RWPE1 (cell line): ENCODE measurements at places on chromosomes 16 and 17.
A peak's percentile ranks its signal among the peaks of the same experiment; 100 is the strongest.

DNA sequence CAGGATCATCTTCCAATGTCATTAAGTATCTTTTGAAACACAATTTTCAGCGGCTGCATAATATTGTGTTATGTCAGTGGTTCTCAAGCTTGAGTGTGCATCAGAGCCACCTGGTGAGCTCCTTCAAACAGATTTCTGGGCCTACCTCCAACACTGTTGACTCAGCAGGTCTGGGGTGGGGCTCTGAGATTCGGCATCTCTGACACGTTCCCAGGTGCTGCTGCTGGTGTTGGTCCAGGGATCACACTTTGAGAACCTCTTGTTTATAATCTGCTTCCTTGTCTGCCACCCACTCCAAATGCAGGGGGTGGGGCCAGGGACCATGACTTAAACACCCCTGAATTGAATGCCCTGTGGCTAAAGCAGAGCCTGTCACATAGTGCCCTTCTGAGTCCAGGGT lies 73.8 kb upstream of the HNF1B start:
- DNase-seq = peak; percentile 87

GRCh38 chr16:64365448-64365931 lies 756.4 kb downstream of the CDH11 start:
- no peak for DNase-seq

- DNase-seq = peak; percentile 65
Measured at GRCh38 chr17:47253541-47254402, at the start of gene ITGB3. Gene ITGB3, plus strand, starts transcription at chr17:47253827. Its CDS starts 35 bp downstream, at chr17:47253862.

GRCh38 chr16:52491216-52491615 lies 55.7 kb downstream of the TOX3 start:
- no peak for DNase-seq

DNA sequence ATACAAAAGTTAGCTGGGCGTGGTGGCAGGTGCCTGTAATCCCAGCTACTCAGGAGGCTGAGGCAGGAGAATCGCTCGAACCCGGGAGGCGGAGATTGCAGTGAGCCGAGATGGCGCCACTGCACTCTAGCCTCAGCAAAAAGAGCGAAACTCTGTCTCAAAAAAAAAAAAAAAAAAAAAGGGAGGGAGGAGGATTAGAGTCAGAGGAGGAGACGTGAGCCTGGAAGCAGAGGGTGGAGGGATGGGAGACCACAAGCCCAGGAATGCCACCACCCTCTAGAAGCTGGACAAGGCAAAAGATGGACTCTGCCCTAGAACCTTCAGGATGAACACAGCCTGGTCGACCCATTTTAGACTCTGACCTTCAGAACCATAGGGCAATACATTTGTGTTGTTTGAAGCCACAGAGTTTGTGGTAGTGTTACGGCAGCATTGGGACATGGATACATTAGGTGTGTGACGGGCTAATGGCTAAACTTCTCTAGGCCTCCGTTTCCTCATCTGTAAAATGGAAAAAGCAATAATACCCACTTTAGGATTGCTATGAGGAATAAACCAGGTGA lies 2.1 kb upstream of the SMIM22 start:
- DNase-seq = no peak

- DNase-seq = no peak
Measured at GRCh38 chr16:84209989-84210388, 19.0 kb downstream of the ADAD2 start.

- DNase-seq = no peak
Measured at GRCh38 chr16:21584817-21585216, 14.6 kb upstream of the METTL9 start.

- no peak for DNase-seq
Measured at GRCh38 chr16:47470810-47471209, 9.7 kb downstream of the PHKB start.

DNA sequence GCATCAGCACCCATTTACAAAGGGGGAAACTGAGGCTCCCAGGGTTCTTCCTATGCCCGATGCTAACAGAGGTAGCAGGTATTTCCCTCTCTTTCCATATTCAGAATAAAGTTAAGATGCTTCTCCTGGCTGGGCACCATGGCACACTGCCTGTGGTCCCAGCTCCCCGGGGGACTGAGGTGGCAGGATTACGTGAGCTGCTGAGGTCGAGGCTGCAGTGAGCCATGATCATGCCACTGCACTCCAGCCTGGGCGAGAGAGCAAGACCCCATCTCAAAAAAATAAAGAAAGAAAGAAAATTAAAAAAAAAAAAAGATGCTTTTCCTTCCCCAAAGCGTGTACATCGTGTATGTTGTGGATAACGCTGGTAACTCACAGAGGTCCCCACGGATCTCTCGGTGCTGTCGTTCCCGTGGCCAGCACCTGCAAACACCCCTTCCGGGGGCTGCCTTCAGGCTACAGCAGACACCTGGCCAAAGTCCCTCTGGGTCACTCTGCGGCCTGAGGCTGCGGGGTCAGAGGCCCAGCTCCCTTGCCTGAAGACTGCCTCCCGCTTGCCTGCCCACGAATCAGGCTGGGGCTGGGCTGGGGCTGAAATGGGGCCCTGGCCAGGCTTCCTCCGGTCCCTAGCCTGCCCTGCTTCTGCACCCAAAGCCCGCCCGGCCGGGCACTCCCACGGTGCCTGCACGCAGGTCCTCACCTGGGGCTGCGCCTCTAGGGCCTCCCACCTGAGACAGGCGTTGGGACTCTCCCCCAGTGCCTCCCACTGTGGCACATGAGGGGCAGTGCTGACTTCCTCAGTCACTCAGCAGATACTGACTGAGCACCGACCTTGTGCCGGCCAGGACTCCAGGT lies 63.1 kb downstream of the ZDHHC7 start:
- DNase-seq = no peak

- no peak for DNase-seq
Measured at GRCh38 chr17:20172376-20172775, 163.2 kb downstream of the SPECC1 start.

DNA sequence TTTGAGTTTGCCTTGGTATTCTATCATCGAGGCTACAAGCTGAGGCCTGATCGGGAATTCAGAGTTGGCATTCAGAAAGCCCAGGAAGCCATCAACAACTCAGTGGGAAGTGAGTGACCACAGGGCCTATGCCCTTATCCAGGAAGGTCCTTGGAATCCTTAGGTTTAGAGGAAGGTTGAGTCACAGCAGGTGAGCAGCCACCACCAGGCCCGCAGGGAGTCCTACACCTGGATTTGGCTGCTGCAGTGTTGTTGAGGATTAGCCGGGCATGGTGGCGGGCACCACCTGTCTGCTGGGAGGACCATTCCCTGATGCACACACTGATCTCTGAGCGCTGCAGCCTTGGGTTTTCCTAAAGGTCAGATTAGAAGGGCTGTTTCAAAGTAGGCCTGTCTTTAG lies 5.2 kb downstream of the ODAD4 start:
- no peak for DNase-seq

- DNase-seq = no peak
Measured at GRCh38 chr17:54840885-54841591, 59.6 kb upstream of the TOM1L1 start.

DNA sequence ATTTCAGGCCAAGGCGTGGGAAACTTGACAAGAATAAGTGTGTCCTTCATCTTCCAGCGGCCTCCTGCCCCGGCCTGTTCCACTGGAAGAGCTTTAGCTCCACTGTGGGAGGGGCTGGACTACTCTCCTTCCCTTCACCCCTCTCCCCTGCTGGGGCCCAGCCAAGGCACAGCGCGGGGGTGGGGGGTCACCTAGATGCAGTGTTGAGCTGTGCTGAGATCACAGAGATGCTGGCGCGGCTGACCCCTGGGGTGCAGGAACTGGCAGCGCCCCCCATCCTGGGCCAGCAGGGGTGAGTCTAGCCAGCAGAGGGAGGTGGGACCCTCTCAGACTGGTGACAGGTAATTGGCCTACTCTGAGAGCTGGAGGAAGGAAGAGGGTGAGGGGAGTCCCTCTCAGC lies 111.8 kb upstream of the LHX1 start:
- DNase-seq = no peak

DNA sequence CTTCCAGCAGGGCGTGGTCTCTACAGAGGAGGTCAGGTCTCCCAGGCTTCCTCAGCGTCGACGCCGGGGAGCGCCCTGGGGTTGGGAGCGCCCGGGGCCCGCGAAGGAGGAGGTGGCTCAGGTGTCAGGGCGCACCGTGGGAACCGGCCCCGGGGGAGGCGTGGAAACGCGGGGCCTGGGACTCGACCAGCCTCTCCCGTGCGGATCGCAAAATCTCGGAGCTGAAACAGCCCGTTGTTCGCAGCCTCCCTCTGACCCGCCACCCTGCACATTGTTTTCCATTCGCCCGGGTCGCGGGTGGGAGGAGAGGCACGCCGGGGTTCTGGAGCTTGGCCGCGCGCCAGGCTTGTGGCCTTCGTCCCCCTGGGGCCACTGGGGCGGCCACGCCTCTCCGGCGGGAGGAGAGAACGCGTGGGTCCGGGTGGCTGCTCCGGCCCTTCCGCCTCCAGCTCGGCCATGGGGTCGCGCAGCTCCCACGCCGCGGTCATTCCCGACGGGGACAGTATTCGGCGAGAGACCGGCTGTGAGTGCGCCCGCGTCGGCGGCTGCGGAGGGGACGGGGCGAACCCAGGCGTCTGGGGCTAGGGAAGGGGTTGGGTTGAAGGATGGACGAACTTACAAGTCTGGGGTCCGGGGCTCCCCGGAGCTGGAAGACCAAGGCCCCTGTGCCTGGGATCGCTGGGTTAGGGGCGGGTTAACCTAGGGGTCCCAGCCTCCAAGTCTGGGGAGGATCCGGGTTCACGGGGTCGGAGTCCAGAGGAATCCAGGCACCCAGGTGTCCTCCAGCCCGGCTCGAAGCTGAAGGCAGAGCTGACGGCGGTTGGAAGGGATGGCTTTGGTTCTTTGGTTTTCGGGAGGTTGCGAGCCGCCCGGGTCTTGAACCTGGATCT lies at the start of gene CHP2:
CHP2 (plus strand) TSS at position 433 of the 890 bp plus-strand sequence; CDS start at position 457, 24 bp downstream.
- peak; percentile 20 for DNase-seq

DNA sequence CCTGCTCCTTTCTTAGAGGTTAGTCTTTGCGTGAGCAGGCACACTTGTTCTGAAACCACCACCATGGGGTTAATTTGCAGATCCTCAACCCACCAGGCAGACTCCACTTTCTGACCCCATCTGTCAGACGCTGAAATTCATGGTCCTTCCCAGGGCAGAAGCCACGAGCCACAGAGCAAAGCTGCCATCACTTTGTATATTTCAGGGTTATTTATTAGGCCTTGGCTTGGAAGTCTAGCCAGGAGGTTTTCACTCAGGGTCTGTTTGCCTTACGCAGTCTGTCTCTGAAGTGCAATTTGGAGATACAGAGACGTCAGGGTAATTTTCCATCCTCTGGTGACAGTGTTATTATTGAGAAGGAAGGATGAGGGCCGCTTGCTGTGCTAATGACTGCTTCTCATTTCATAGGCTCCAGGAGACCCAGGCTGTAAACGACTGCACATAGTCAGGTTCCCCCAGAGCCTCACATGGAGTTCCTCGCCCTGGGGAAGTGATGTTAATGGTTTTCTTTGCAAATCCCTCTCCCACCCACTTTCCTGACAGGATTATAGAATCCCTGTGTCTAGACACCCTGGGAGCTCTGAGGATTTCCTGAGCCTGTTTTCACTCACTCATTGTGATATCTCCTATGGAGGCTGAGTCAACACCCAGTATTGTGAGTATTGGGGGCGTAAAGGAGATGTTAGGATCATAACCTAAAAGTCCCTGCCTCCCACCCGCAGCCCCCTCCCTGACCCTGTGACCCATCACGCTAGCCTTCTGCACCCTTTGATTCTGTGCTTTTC lies 269.0 kb downstream of the ABCC12 start:
- no peak for DNase-seq

DNA sequence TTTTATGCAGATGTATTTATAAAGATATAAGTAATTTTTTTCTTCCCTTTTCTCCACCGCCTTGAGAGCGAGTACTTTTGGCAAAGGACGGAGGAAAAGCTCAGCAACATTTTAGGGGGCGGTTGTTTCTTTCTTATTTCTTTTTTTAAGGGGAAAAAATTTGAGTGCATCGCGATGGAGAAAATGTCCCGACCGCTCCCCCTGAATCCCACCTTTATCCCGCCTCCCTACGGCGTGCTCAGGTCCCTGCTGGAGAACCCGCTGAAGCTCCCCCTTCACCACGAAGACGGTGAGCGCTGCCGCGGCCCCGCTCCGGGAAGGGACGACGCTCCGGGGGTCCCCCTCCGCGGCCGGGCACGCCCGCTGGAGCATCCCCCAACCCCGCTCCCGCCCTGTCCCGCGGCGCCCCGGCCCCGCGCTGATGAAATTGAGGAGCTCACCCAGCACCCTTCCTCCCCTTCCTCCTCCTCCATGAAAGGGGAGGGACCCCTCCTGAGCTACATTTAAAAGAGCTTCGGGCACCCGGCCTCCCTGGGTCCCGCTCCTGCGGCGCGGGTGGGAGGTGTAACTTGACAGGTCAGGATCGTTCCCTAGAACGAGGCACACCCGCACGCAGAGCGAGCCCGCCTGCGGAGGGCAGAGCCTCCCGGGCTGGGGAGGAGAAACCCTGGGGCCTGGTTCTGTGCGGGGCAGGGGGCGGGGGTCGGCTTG lies 706 bp downstream of the HLF start:
- no peak for DNase-seq

GRCh38 chr17:62405451-62405850 lies 18.2 kb upstream of the METTL2A start:
- DNase-seq = no peak

DNA sequence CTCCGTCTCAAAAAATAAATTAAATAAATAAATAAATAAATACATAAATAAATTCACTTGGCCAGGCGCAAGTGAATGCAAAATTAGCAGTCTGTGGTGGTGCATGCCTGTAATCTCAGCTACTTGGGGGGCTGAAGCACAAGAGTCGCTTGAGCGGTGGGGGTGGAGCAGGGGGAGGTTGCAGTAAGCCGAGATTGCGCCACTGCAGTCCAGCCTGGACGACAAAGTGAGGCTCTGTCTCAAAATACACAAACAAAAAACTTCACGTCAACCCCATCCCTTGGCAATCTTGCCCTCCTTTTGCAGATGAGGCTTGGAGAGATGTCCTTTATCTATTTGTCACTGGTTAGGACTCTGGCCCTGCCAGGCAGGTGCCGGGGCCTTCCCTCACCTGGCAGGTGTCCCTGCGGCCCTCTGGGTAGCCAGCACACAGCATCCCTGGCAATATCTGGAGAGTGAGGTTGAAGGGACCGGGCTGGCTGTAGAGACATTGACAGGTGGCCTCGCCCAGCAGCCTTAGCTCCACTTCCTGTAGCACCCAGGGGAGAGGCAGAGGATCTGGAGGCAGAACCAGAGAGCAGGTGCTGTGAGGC lies 4.4 kb downstream of the PRSS36 start:
- DNase-seq = no peak

- DNase-seq = no peak
Measured at GRCh38 chr17:76920364-76921139, 52.3 kb downstream of the MGAT5B start.

- peak; percentile 86 for DNase-seq
Measured at GRCh38 chr17:2954898-2955445, 108.4 kb downstream of the OR1D5 start.

GRCh38 chr17:17447264-17447663 lies 29.5 kb upstream of the MED9 start:
- DNase-seq = no peak

- DNase-seq = no peak
Measured at GRCh38 chr17:45098081-45098868, 34.0 kb downstream of the PLCD3 start.

- DNase-seq = no peak
Measured at GRCh38 chr16:77788181-77789084, at the start of gene VAT1L. Gene VAT1L, plus strand, starts transcription at chr16:77788564. Its CDS starts 119 bp downstream, at chr16:77788683.
